ENCODE measurements at places on chromosomes 6 and 20.

- no peak for DNase-seq
These were observed 4.4 kb upstream of the MEP1A start for GRCh38 chr6:46788791-46789190.

DNA sequence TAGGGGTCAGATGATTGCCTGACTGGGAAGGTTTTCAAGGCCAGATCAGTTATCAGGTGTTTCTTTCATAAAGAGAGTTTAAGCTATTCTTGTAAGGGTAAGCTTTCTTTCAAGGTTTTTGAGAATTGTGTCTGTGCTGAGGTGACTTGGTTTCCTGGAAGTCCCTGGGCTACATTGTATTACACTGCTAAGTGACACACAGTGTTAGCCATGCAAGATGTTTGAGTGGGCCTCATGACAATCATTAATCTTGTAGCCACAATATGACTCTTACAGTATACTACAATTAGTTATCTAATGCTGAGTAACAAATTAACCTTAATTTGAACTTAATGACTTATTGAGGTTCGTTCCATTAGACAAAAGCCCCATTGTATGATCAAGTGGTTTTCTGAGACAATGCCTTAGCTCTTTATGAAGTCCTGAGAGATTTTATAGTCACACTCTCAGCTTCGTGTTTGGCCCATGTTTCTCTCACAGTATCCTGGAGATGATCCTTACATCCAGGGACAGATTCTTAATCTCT, 186.7 kb downstream of the RPS12 start:
- DNase-seq = no peak

GRCh38 chr20:53030061-53030460, 57.9 kb downstream of the TSHZ2 start:
- no peak for DNase-seq

GRCh38 chr6:141635621-141636020, 497.1 kb upstream of the GJE1 start:
- DNase-seq = no peak

DNA sequence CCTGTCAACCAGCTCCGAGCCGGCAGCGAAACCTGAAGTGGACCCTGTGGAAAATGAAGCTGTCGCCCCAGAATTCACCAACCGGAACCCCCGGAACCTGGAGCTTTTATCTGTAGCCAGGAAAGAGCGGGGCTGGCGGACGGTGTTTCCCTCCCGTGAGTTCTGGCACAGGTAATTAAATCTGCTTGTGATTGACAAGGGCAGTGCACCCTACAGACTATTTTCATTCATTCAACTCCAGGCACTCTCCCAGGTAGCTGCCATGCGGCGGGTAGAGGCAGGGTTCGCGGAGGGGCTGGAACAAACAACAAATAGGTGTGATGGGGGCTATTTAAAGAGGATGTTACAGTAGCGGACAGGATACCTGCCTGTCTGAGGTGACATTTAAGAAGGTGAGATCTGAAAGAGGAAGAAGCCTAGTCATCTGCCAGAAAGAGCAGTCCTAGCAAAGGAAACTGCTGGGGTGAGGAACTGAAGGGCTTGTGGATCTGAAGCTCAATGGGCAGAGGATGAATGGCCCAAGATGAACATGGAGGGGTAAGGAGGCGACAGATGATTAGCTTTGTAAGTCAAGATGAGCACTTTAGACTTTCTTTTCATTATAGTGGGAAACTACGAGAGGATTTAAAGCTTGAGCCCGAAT, 810 bp downstream of the MRPL18 start:
- DNase-seq = no peak

- no peak for DNase-seq
These were observed 2.5 kb downstream of the DEK start for GRCh38 chr6:18261877-18262276.

DNA sequence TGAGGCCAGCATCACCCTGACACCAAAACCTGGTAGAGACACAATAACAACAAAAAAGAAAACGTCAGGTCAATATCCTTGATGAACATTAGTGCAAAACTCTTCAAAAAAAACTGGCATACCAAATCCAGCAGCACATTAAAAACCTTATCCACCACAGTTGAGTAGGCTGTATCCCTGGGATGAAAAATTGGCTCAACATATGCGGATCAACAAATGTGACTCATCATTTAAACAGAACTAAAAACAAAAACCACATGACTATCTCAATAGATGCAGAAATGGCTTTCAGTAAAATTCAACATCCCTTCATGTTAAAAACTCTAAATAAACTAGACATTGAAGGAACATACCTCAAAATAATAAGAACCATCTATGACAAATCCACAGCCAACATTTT, 59.6 kb upstream of the PHIP start:
- no peak for DNase-seq

- DNase-seq = no peak
These were observed 48.8 kb downstream of the FLRT3 start for GRCh38 chr20:14288341-14289330.

All from stimulated activated CD4-positive, alpha-beta T cell treated with anti-CD3 and anti-CD28 coated beads, Interleukin-1b, Interleukin-23, amount 100 ng/mL, for 24 hours (primary cell).